T follicular helper cell (primary cell): ENCODE measurements at places on chromosomes 16 and 17.

DNA sequence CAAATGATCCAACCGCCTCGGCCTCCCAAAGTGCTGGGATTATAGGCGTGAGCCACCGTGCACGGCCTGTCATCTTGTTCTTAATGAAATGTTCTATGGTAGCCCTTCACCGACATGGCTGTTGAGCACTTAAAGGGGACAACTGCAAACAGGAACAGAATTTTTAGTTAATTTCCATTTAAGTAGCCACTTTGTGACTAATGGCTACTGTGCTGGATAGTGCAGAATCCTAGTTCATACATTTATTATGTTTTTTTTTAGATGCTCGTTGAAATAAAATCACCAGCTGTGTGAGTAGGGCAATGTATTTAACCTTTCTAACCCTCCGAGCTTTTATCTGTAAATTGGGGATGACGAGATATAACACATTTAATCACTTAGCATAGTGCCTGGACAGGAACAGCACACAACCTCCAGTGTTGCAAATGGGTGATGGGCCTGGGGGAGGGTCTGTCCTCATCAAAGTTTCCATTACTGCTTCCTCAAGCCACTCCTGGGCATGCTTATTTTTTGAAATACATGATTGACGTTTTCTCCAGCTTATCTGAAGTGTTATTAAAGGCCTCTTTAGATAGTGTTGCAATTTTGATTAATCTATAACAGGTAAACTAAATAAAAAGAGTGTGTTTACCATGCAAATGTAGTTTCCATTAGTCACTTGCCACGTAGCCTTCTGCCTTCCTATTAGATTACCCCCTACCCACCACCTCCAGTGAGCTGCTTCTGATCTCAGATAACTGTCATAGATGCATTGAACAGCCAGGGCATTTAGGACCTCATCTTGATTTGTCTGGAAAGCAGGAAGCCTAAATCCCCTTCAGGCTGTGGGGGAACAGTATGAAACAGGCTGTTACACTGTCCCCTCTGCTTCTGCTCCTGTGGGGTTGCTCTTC is 42.5 kb upstream of the TANC2 start:
- DNase-seq = no peak

DNA sequence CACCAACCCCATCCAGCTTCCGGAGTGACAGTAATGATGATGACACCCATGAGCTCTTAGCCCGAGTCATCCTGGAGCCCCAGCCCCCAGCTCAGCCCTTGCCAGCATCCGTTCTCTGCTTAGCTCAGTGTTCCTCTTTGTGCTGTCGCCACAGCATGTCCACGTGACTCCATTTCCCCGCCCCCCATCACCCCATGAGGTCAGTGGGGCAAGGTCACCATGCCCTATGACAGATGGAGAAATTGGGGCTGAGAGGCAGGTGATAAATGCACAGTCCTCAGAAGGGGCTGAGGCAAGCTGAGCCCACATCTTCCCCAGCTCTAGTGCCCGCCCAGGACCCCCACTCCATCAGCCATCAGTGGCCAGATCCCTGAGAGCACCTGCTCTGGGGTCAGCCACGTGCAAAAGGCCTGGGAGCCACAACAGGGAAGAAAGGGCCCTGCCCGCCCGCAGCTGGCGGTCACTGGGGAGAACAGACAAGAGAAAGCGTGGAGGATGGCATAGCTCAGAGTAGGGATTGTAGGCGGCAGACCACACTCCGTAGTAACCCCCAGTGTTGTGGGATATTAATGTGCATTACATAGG is 17.1 kb downstream of the ITGB4 start:
- DNase-seq = no peak

DNA sequence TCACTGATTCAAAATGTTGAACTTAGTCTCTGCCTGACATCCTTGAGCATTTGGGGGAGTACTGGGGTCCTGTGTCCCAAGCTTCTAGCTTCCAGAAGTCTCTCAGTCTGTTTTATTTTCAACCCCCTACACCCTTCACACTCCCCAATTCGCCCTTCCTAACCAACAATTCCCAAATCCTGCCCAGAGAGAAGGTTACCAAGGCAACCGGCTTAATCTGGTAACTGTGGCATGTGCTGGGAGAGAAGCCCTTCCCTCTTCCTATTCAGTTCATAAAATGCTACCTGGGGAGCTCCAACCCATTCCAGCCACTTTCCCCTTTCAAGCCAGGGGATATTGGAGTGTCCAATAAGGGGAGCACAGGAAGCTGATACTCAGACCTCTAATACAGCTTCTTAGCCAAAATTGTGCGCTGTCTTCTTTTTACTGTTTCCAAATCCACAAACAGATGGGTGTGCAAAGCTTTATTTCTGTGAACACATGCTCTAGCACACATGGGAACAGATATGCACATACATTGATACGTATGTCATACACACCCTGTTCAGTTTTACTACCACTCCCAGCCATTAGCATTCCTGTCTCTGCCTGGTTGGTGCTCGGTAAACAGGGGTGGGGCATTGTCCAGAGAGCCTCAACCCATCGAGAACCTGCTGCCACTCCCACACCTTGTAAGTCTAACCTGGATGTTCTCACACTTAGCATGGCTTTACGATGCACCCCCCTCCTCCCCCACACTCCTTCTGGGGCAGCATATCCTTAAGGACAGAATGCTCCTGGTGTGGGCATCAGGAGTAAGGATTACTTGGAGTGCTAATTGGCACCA is 1.1 kb upstream of the RAPGEFL1 start:
- no peak for DNase-seq

- DNase-seq = no peak
These were observed 11.5 kb downstream of the DLG4 start for GRCh38 chr17:7208027-7208571.

DNA sequence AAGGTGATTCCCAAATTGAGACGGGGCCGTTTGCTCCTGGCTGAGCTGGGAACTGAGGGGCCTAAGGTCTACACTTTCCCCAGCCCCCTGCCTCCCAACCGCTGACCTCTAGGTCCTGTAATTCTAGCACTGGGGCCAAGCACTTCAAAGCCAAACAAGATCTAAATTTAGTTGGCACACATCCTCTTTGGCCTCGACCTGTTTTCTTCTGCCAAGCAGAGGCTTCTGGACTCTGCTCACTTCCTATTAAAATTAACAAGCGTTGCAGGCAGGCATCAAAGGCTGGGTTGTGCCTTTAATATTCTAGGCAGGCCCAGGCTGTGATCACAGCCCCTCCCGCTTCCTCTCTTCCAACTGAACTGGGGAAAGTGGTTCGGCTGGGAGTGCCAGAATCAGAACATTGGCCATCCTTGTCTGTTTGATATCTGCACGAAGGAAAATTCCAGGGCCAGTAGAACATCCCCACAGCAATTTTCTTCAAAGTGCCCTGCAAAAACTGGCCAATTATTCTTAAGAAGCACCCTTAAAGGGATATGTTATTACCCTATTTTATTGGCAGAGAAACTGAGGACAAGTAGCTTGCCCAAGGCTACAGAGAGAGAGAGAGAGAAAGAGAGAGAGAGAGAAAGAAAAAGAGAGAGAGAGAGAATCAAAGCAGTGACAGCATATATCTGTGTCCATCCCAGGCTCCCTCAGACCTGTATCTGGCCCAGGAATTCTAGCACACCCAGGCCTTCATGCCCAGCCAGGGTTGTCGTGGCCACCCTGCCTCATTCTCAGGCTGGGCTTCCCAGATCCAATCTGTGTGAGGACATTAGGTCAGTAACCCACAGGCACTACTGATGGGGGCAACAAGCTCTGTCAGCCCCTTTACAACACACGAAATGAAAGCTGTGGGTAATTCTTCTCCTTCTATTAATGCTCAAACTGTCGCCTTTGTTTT is 12.8 kb upstream of the MT4 start:
- DNase-seq = no peak

DNA sequence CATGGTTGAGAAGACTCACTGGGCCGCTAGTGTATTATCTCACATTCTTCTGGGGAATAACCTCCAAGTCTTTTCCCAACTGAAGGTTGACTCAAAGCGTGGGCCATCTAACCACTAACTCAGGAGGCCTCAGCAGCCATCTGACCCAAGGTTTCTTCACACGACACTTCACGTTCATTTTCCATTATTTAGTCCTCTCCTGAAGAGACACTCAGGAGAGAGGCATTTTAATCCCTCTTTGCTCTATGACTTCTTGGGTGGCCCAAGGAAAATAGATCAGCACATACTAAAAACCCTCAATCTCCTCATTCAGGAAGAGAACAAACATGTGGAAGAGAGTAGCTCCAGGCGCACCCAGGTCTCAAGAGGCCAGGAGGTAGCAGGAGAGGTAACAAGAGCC is 252.8 kb upstream of the FOXF1 start:
- DNase-seq = no peak

GRCh38 chr17:80119271-80119791 is 17.9 kb downstream of the GAA start:
- DNase-seq = no peak

DNA sequence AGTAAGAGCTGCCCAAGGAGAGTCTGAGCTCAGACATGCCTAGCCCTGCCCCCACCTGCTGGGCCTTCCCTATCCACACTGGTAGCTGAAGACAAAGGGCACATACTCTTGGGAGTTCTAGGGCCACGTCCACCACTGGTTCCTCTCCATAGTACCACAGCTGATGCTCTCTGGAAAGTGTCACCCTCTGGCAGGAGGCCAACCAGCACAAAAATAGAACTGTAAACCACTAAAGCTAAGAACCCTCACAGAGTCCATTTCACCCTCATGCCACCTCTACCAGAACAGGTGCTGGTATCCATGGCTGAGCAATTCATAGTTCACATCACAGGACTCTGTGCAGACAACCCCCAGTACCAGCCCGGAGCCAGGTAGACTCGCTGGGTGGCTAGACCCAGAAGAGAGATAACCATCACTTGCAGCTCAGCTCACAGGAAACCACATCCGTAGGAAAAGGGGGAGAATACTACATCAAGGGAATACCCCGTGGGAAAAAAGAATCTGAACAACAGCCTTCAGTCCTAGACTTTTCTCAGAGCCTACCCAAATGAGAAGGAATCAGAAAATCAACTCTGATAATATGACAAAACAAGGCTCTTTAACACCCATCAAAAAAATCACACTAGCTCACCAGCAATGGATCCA is 115.3 kb downstream of the CEP112 start:
- DNase-seq = no peak

DNA sequence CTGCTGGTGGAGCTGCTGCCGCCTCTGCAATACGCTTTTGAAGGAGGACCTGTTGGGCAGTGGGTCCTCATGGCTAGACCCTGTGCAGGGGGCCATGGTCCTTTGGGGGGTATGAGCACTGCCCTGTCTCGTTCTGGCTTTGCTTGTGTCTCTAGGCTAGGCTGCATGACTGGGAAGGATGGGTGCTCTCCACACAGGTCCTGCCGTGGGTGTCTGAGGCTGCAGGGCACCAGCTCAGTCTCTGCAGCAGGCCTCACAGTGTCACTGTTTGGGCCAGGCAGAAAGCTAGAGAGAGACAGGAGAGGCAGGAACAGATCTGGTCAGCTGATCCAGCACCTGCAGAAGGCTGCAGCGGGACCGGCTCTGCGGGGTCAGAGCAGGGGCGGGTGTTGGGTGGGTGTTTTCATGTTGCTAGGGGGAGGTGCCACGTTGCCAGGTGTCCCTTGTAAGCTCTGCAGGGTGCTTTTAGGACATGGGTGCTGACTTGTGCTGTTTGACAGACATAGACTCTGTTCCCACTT is 111.4 kb downstream of the SNX29 start:
- no peak for DNase-seq

GRCh38 chr17:40329839-40330794 is 21.1 kb downstream of the RARA start:
- no peak for DNase-seq

GRCh38 chr16:64253096-64253495 is 868.8 kb downstream of the CDH11 start:
- no peak for DNase-seq

DNA sequence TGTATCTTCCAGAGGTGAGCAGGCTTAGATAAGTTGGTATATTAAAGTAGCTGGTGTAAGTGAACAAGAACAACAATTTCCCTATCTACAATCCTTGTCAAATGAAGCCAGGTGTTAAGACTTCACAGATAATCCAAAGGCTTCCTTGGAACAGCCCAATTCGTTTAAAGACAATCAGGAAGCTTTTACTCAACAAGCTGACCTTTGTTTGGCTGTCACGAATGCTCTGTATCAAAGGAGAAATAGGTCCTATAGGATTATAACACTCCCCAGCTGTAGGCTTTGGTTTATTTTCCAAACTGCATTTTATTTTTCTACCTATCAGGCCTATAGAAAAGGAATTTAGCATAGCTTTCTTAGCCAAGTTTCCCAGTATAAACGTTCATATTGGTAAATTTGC is 766.5 kb upstream of the GOT2 start:
- no peak for DNase-seq

DNA sequence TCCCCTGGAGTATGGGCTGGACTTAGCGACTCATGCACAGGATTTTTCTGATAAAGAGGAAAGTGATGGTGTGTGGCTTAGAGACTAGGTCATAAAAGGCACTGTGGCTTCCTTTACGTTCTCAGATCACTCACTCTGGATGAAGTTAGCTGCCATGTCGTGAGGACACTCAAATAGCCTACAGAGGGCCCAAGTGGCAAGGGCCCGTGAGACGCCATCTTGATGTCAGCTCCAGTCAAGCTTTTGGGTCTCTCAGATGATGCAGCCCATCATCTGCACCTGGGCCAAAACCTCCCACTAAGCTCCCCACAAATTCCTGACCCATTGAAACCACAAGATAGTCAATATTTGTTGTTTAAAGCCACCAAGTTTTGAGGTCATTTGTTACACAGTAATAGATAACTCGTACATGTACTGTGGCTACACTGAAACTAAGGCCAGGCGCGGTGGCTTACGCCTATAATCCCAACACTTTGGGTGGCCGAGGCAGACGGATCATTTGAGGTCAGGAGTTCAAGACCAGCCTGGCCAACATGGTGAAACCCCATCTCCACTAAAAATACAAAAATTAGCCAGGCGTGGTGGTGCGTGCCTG is 14.7 kb downstream of the ST6GALNAC2 start:
- no peak for DNase-seq

DNA sequence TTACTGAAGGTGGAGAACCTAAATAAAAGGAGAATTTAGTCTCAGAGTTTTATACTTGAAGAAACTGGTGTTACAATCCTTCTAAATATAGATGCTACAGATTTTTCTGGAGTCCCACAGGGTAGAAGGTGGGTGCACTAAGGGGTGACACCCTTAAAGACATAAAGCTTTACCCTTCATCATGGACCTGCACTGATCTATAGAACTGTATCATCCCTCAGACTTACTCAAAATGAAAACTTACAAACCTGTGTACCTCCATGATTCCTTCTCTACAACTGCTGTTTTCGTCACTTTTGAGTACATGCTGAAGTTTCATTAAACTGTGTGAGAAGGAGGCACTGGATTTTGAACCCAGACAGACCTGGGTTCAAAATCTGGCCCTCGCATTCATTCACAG is 169.5 kb upstream of the NOG start:
- no peak for DNase-seq

DNA sequence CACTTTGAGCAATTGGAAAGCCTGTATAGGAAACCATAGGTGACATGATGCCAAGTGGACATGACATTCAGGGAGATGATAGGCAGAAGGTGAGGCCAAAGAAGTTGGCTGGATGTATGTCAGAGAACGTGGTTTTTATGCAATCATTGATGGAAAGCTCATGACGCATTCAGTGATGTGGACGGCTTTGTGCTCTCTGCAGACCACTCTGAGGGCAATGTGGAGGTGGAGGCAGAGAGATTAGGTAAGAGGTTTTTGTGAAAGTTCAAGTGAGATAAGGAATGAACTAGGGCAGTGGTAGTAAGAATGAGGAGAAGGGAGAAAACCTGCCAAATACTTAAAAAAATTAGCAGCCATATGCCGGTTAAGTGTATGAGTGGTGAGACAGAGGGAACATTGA is 99.0 kb downstream of the PRKCA start:
- DNase-seq = no peak

- DNase-seq = no peak
These were observed 55.2 kb upstream of the MRTFB start for GRCh38 chr16:14015948-14016347.

GRCh38 chr17:43369986-43370385 is 28.8 kb upstream of the ARL4D start:
- no peak for DNase-seq
